ENCODE measurements at places on chromosomes 4 and X. TPM values are rescaled to one million over a fixed set of nuclear protein-coding genes. Genes with fewer than 3 reads are reported as not detected.

The PCDH18 gene
- polyA plus RNA-seq: not detected

The LRIT3 gene
- polyA plus RNA-seq: not detected

The MECP2 gene
- 9.5 TPM for polyA plus RNA-seq

The CCKAR gene
- polyA plus RNA-seq: not detected

The DOK7 gene
- not detected for polyA plus RNA-seq

The CCDC110 gene
- polyA plus RNA-seq: not detected

The SULT1E1 gene
- not detected for polyA plus RNA-seq

- DNase-seq: no peak
- H3K4me1 ChIP-seq: peaks cover 5% of the 10 kb centered on the region
- H3K27ac ChIP-seq: no peak overlapping the region
- no peak overlapping the region for H3K4me3 ChIP-seq
- H3K27me3 ChIP-seq: no peaks in the 10 kb centered on the region
These were observed 194.9 kb upstream of the RPS6KA3 start for GRCh38 chrX:20461576-20461975.

DNA sequence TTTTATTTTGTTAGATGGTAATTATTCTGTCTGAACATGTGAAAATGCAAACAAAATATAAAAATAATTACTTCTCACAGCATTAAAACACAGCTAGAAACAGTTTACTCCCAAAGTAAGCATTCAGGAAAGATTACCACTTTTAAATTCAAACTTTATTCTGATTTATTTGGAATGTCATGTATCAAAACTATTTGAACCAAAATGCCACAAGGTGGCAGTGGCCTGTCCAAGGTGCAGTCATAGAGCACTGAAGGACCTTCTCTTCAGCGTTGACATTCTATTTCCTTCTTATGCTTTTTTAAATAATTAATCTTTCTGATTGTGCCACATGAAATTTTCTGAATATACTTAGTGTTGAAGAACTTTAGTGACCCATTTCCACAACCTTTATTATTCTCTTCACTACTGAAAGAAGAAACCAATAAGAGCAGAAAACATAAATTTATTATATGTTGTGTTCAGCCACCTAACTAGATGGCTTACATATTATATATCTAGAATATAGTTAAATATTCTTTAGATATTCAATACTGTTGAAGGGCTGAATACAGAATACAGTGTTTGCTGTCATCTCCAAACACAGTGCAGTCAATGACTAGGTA, 283.6 kb downstream of the CFAP299 start:
- no peak overlapping the region for H3K4me3 ChIP-seq
- no peaks in the 10 kb centered on the region for H3K4me1 ChIP-seq
- DNase-seq: no peak
- no peaks in the 10 kb centered on the region for H3K36me3 ChIP-seq

GRCh38 chr4:4984186-4984585, 35.1 kb downstream of the CYTL1 start:
- DNase-seq: no peak
- H3K27ac ChIP-seq: no peak overlapping the region
- no peak overlapping the region for H3K4me3 ChIP-seq
- H3K4me1 ChIP-seq: no peaks in the 10 kb centered on the region

GRCh38 chr4:109611045-109611646, 51.1 kb downstream of the MCUB start:
- no peaks in the 10 kb centered on the region for H3K27me3 ChIP-seq
- peaks cover 36% of the 10 kb centered on the region for H3K4me1 ChIP-seq
- H3K4me3 ChIP-seq: no peak overlapping the region
- no peak overlapping the region for H3K27ac ChIP-seq

DNA sequence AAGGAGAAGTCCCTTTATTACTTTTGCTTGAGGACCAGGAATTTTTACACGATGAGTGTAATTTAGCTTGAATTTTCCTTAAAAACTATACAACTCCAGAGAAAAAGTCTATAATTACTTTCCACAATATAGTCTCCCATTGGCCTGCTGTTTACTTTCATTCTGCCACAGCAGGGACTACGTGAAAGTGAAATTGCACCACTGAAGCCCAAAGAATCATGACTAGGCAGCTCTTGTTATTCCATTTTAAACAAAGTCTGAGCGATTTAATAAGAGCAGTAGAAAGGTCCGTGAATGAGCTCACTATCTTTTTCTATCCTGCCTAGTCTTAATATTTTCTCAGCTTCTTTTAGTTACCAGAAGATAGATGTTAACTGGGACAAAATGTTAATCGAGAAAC, 68.6 kb downstream of the ADGRG4 start:
- H3K27ac ChIP-seq: no peak overlapping the region
- DNase-seq: no peak
- H3K4me3 ChIP-seq: no peak overlapping the region
- no peaks in the 10 kb centered on the region for H3K4me1 ChIP-seq

DNA sequence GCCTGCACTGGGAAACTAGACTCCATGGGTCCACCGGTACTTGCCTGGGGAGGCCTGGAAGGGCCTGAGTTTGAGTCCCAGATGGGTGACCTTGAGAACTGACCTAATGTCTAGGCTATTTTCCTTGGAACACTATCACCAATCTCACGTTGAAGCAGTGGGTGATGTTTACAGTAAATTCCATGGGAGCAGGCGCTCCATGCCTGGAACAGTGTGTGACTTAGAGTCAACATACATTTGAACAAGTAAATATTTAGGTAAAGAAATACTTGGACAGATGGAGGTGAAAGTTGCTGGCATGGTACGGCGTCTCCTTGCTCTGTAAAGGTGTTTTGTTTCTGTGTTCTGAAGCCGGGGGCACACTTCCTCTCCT, 47.5 kb downstream of the TBC1D14 start:
- peaks cover 22% of the 10 kb centered on the region for H3K4me1 ChIP-seq
- no peaks in the 10 kb centered on the region for H3K36me3 ChIP-seq
- no peak for DNase-seq
- H3K27ac ChIP-seq: no peak overlapping the region
- H3K4me3 ChIP-seq: no peak overlapping the region

GRCh38 chrX:134513091-134513490, 53.1 kb downstream of the HPRT1 start:
- H3K27ac ChIP-seq: no peak overlapping the region
- no peaks in the 10 kb centered on the region for H3K36me3 ChIP-seq
- H3K4me3 ChIP-seq: no peak overlapping the region
- H3K4me1 ChIP-seq: no peaks in the 10 kb centered on the region

DNA sequence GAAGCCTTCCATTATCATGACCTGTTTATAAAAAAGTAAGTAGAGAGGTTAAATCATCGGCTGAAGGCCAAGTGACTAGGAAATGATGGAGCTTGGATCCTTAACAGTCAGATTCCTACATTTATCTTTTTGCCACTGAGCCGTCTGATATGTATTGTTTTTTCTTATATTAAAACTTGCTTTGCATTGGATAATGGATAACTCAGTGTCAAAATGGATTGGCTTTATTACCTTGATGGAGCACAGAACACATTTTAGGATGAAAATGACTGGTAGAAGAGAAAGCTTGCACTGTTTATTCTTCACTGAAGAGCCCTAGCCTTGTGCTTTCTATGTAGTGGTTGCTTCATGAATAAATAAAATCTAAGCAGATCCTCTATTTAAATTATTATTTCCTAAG, 54.2 kb upstream of the TSPAN5 start:
- H3K27me3 ChIP-seq: no peaks in the 10 kb centered on the region
- no peak for DNase-seq
- no peaks in the 10 kb centered on the region for H3K36me3 ChIP-seq

GRCh38 chr4:77036206-77036605, 39.6 kb downstream of the CCNI start:
- H3K36me3 ChIP-seq: peaks cover 6% of the 10 kb centered on the region
- H3K27me3 ChIP-seq: no peaks in the 10 kb centered on the region
- no peak for DNase-seq
- no peak overlapping the region for H3K4me3 ChIP-seq
- H3K27ac ChIP-seq: no peak overlapping the region

GRCh38 chr4:26464420-26465095, 25.7 kb downstream of the CCKAR start:
- DNase-seq: no peak
- H3K4me1 ChIP-seq: no peaks in the 10 kb centered on the region
- no peaks in the 10 kb centered on the region for H3K36me3 ChIP-seq
- no peak overlapping the region for H3K4me3 ChIP-seq
- H3K27ac ChIP-seq: no peak overlapping the region
- no peaks in the 10 kb centered on the region for H3K27me3 ChIP-seq

GRCh38 chr4:182188622-182189021, 54.6 kb upstream of the TENM3 start:
- H3K27me3 ChIP-seq: no peaks in the 10 kb centered on the region
- no peak overlapping the region for H3K4me3 ChIP-seq
- H3K4me1 ChIP-seq: no peaks in the 10 kb centered on the region
- no peak overlapping the region for H3K27ac ChIP-seq
- H3K36me3 ChIP-seq: no peaks in the 10 kb centered on the region

- no peaks in the 10 kb centered on the region for H3K27me3 ChIP-seq
- H3K4me1 ChIP-seq: no peaks in the 10 kb centered on the region
- H3K4me3 ChIP-seq: no peak overlapping the region
- no peak overlapping the region for H3K27ac ChIP-seq
- no peak for DNase-seq
- H3K36me3 ChIP-seq: no peaks in the 10 kb centered on the region
These were observed 41.5 kb downstream of the RGS12 start for GRCh38 chr4:3334316-3334715.

- H3K36me3 ChIP-seq: no peaks in the 10 kb centered on the region
- H3K4me1 ChIP-seq: no peaks in the 10 kb centered on the region
- DNase-seq: no peak
- no peaks in the 10 kb centered on the region for H3K27me3 ChIP-seq
- H3K27ac ChIP-seq: no peak overlapping the region
- no peak overlapping the region for H3K4me3 ChIP-seq
These were observed 78.6 kb upstream of the RAI2 start for GRCh38 chrX:17939724-17940123.

GRCh38 chr4:173247321-173247720, 78.7 kb downstream of the GALNT7 start:
- no peak overlapping the region for H3K27ac ChIP-seq
- peaks cover 3% of the 10 kb centered on the region for H3K4me1 ChIP-seq
- no peaks in the 10 kb centered on the region for H3K36me3 ChIP-seq
- no peaks in the 10 kb centered on the region for H3K27me3 ChIP-seq

DNA sequence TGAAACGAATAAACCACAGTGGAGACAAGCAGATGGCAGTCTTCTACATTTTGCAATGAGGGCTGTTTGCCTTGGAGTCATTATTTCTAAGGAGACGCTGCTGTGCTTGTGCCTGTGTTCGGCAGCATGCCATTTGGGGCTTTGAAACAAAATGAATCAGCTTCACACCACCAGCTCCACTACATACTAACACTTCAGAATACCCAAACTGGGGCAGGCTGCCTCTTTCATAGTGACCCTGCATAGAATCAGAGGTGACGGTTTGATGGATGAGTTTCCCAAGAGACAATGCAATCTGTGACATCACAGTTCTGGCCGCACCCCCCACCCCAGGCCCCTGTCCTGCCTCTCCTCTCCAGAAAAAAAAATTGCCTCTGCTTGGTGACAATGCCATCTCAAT, 57.1 kb upstream of the MID1 start:
- H3K36me3 ChIP-seq: no peaks in the 10 kb centered on the region
- no peaks in the 10 kb centered on the region for H3K4me1 ChIP-seq
- no peak for DNase-seq
- no peaks in the 10 kb centered on the region for H3K27me3 ChIP-seq
